ENCODE measurements at places on chromosomes 5 and 9. TPM values are rescaled to one million over a fixed set of nuclear protein-coding genes. Genes with fewer than 3 reads are reported as not detected.

Gene OR13C4
- not detected for total RNA-seq

Gene SHISAL2B
- total RNA-seq, result not detected

Gene ADGRD2
- not detected for total RNA-seq

Gene CORO2A
- 0.33 TPM for total RNA-seq

Gene ANXA2R
- 1.7 TPM for total RNA-seq

Gene PRLR
- 0.17 TPM for total RNA-seq

Gene GZMA
- not detected for total RNA-seq

Gene GRIN3A
- total RNA-seq, result not detected

Gene CYSRT1
- 0.44 TPM for total RNA-seq

Gene DOK3
- 1.8 TPM for total RNA-seq

Gene RGS3
- total RNA-seq, result 49.2 TPM

Gene URM1
- 36.7 TPM for total RNA-seq

Gene EQTN
- not detected for total RNA-seq

Gene KCNMB1
- not detected for total RNA-seq

Gene PCDHA11
- 0.50 TPM for total RNA-seq

Gene ADAMTS12
- total RNA-seq, result 12.1 TPM

All from smooth muscle cell of trachea (primary cell).